ENCODE measurements at places on chromosomes 4 and X. TPM values are rescaled to one million over a fixed set of nuclear protein-coding genes. Genes with fewer than 3 reads are reported as not detected.
A peak's percentile ranks its signal among the peaks of the same experiment; 100 is the strongest.

ZNF711 gene
- total RNA-seq, result 8.0 TPM

SSX3 gene
- not detected for total RNA-seq

ARHGEF6 gene
- total RNA-seq, result 0.17 TPM

FHDC1 gene
- 6.0 TPM for total RNA-seq

DTHD1 gene
- total RNA-seq, result not detected

FAM9B gene
- 0.69 TPM for total RNA-seq

GNRHR gene
- not detected for total RNA-seq

GABRA4 gene
- not detected for total RNA-seq

IL21 gene
- total RNA-seq, result not detected

DNA sequence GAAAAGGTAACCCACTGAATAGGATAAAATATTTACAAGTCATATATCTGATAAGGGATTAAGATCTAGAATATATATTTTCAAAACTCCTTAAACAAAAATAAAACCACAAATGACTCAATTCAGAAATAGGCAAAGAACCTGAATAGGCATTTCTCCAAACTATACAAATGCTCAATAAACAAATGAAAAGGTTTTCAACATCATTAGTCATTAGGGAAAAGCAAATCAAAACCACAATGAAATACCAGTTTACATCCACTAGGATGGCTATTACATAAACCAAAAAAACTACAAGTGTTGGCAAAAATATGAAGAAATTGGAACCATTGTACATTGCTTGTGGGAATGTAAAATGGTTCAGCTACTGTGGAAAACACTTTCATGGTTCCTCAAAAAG lies 167.0 kb upstream of the GALNT7 start:
- no peak for DNase-seq

DNA sequence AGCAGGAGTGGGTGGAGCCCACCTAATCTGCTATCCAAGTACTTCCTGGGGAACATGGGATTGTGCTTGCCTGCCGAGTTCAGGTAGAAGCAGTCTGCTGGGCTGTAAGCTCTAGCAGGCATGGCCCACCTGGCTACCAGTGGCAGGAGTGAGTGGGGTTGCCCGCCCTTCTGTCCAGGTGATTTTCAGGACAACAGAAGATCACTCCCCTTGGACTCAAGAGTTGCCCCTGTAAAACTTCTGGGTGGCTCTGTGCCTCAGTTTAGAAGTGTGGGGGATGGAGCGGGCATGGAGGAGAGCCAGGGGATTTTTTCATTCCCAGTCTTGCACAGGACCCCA lies 43.5 kb downstream of the NDST3 start:
- no peak for DNase-seq

DNA sequence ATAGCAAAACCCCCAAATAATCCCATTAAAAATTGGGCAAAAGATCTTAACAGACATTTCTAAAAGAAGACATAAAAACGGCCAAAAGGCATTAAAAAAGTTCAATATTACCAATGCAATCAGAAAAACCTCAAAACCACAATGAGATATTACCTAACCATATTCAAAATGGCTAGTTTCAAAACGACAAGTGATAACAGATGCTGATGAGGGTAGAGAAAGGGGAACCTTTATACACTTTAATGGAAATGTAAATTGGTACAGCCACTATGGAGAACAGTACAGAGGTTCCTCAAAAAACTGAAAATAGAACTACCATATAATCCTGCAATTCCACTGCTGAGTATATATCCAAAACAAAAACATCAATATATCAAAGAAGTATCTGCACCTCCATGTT lies 6.2 kb downstream of the AADAT start:
- DNase-seq, result no peak

DNA sequence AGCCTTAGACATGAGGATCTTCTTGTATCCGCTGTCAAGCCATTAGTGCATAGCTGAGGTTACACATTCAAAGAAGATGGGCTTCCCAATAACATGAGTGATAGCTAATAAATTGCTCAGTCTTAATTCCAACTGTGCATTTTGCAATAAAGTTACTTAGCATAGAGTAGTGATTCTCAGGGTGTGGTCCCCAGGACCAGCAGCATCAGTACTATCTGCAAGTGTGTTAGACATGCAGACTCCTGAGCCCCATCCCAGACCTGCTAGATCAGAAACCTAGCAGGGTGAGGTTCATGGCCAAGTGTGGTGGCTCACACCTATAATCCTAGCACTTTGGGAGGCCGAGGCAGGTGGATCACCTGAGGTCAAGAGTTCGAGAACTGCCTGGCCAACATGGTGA lies 20.1 kb downstream of the ATP10D start:
- no peak for DNase-seq

GRCh38 chrX:39736216-39737211 lies 361.2 kb downstream of the BCOR start:
- peak; percentile 75 for DNase-seq

DNA sequence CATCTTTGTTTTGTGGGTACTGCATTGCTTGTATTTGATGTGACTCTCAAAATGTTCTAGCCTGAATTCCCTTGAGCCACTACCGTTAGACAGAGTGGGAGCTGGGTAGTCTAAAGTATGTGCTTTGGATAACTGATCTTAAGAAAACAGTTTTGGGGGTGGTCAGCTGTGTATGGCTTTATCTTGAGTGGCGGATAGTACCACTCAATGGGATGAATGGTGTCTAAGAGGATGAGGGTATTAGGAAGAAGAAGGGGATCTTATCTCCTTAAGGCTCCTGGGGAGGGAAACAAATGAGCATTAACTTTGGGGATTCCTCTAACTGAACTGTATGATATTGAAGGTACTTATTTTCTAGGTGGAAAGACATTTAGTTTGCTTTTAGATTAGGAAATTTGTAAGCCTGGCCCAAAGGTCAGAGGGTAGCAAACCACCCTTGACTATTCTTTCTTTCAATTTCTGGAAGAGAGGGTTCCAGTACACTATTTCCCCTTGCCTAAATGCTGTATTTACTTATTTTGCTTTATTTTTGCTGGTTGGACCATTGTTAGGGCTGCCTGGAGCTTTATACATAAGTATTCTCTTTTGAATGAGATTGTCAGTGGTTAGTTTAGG lies 11.3 kb downstream of the BMP2K start:
- DNase-seq, result no peak

GRCh38 chrX:22314692-22315091 lies 42.0 kb downstream of the CBLL2 start:
- no peak for DNase-seq

GRCh38 chrX:148530464-148531077 lies 30.2 kb downstream of the AFF2 start:
- DNase-seq, result peak; percentile 8

DNA sequence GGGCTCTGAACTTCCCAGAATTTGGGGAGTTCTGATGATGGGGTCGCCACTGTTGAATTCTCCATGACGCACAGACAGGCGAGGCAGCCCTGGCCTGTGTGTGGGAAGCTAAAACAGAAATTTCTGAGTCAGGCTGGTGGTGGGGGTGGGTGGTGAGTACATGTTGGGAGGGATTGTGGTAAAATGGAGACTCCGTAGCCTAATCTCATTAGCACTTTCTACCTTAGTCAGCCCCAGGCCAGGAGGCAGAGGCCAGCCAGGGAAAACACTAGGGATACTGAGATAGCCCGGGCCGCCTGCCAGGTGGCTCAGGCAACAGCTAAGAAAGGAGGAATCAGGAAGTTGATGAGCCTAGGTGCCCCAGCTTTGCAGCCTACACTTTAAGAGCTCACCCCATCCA lies 39.3 kb upstream of the NHSL2 start:
- DNase-seq, result peak; percentile 44

- DNase-seq, result no peak
These were observed 134.8 kb downstream of the AFAP1 start for GRCh38 chr4:7804756-7805385.

DNA sequence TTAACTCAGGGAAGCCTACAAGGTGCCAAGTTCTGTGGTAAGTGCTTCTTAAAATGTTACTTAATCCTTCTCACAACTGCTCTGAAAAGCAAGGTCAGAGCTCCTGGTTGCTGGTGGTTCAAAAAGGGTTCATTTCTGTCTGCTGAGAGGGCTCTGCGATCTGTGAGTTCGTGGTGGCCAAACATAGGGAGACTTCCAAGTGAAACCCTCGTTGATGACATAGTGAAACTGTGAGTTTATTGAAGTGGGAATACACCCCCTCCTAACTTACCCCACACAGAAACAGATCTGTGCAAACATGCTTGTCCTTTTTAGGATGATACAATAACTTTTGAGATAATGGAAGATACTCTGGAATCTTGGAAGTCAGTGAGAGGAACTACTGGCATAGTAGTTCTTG lies 164.8 kb upstream of the PGRMC2 start:
- DNase-seq, result no peak

- no peak for DNase-seq
These were observed 471.2 kb downstream of the GASK1B start for GRCh38 chr4:157701695-157701994.

- peak; percentile 21 for DNase-seq
These were observed 71.0 kb downstream of the USP46 start for GRCh38 chr4:52588097-52588496.

DNA sequence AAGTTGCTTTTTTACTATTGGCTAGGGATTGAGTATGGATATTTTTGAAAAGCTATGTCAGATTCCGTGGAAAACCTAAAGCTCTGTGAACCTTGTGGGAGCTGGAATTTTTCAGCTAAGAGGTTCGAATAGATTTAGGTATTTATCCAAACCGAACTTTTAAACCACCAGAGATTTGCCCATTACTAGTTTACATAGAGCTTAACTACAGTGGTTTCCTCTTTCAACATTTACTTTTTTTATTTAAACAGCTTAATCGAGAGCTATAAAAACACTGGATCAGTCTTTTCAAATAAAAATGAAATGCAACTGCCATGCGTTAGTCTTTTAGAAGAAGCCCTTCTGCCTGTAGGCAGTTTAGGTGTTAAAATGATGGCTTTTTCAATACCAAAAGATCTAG lies 377.0 kb downstream of the RPA4 start:
- no peak for DNase-seq

DNA sequence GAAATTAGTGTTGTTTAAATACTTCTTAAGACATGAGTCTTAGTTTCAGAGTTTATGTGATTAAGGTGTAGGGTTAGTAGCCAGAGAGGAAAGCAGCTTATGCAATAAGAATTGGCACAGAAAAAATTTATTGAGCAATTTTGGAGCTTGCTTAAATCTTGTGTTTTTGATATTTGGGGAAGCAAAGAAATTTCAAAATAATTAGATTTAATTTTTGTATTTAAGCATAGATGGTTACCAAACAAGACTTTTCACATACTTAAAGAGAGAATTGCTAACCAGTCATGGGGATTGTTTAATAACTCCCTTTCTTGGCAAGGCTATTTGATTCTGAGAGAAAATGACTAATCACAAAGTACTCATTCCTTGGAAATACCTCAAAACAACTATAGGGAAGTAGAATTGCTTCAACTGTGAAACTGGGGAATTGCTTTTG lies 202.0 kb upstream of the GRID2 start:
- DNase-seq, result no peak

DNA sequence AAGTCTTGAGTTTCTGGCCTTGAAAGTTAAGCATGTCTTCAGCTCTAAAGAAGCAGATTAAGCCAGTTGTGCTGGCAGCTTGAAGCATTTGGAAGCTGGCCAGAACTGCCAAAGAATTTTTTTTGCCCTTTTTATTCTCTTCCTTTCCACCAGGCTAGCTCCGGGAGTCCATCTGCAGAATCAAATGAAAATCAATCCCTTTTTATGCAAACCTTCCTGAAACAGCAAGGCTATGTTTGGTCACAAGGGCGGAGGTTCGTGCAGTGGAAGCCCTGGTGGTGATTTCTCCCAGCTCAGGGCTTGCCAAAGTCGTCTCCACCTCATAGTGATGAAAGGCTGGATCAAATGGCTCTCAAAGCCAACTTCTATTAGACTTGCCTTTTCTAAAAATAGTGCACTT lies 21.6 kb upstream of the C4orf54 start:
- DNase-seq, result peak; percentile 12

- no peak for DNase-seq
These were observed 44.9 kb downstream of the ZNF182 start for GRCh38 chrX:47958761-47959342.

DNA sequence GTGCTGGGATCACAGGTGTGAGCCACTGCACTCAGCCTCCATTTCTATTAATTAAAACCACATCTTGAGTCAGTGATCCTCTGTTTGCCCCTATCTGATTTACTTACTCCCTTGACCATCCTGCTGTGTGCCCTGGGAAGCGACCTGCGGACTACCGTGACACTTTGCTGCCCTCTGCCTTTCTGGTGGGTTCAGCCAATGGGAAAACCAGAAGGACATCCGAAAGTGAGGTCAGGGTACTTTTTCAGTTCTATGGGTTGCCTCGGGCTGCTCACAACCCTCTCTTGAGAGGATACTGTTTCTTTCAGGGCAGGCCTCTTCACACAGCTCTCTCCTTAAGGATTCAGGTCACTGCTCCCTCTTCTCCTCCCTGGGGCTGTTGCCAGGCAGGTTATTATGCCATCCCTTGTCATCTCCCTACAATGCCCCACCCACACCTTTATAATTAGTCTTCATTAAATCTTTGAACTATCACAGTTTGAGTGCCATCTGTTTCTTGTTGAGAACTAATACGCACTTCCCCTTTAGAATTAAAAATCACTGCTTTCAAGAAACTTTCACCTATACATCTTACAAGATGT lies 21.4 kb downstream of the PLAC8 start:
- DNase-seq, result no peak

GRCh38 chr4:89290727-89291516 lies 16.7 kb downstream of the GPRIN3 start:
- DNase-seq, result no peak

- no peak for DNase-seq
These were observed 200.2 kb downstream of the CPEB2 start for GRCh38 chr4:15202481-15202880.

DNA sequence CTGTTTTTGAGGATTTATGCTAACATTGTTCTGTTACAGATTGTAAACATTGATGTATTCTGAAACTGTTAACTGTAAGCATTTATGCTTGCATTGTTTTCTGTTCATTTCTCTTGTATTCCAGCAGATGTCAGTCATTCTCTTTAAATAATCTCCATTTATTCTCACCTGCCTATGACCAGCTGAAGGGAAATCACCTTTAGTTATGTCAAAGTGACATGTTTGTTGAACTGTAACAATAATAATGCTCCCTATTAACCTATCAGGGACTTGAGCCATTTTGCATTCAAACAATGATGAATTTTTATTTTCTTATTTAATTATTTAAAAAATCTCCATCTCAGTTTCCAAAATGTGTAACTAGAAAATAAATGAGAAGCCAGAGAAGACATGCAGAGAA lies 58.0 kb downstream of the SPCS3 start:
- DNase-seq, result no peak

- DNase-seq, result no peak
These were observed 62.8 kb downstream of the CNKSR2 start for GRCh38 chrX:21437036-21437435.

GRCh38 chr4:163164110-163164509 lies 2.6 kb downstream of the NAF1 start:
- DNase-seq, result no peak

DNA sequence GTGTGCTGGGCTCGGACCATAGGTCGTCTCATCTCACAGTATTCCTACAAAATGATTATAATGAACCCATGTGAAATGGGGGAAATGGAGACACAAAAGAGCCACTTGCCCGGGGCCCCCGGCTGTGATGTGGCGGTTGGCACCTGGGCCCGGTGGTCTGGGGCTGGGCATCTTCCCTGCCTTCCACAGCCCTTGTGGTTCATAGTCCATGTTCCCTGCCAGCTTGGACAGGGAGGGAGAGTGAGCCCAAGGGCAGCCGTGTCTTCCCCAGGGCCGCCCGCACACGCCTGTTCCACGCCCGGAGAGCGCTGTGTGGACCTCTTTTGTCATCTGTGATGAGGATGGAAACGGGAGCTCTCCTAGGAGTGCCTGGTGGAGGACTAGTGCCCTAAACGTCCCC lies 5.2 kb downstream of the CPZ start:
- DNase-seq, result no peak

GRCh38 chrX:119235051-119235511 lies 1.0 kb upstream of the PGRMC1 start:
- DNase-seq, result no peak

GRCh38 chrX:79601341-79602131 lies 234.4 kb upstream of the ITM2A start:
- DNase-seq, result no peak

Measured in Calu3 (cell line).